Activated CD8-positive, alpha-beta T cell treated with anti-CD3 and anti-CD28 coated beads, Interleukin-2, amount 10 ng/mL, durations not matched to agents 7 days and 5 days (primary cell): ENCODE measurements at places on chromosomes 2 and 18. TPM values are rescaled to one million over a fixed set of nuclear protein-coding genes. Genes with fewer than 3 reads are reported as not detected.

CHRND gene
- total RNA-seq: not detected

DNA sequence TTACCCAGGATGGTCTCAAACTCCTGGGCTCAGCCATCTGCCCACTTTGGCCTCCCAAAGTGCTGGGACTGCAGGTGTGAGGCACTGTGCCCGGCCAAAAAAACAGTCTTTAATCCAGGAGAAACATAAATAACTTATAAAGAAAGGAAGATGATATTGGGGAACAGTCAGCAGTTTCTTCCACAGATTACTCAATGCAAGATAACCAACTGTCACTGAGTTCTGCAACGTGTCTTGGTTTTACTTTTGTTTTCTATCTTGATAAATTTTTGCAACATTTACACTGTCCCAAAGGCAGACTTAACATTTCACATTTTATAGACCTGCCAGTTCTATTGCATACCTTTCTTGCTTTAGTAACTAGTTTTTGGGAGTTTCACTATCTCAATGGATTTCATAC lies 71.1 kb downstream of the ANKRD44 start:
- no peak for DNase-seq

DNA sequence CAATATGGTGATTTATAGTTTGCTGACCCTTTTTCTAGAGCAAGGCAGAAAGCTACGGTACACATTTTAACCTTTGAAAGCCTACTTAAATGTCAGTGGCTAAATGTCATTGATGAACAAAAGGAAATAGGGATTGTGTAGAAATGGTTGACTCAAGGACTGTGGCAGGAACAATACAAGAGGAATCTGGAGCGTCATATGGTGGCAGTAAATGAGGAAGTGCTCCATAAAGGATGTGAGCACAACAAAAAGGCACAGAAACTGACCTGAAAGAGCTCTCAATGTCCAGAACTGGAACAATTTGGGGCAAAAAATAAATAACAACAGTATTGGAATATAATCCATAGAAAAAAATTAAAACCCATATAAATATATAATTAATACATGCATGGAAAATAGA lies 443.9 kb upstream of the VRK2 start:
- no peak for DNase-seq

DNA sequence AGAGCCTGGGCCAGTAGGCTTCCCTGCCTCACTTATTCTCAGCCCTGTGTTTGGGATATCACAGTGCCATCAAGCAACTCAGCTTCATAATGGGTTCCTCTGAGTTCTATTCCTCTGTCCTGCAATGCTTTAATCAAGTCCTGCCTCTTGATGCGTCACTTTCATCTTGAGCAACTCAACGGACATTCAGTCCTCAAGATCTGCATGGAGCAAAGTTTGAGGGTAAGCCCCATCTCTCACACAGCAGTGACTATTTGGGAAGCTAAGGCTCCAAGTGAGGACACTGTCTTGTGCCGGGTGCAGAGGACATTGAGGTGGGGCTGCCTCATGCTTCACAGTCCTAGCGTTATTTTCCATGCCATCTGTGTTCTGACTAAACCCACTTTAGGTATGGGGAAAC lies 50.9 kb upstream of the PLB1 start:
- no peak for DNase-seq

DNA sequence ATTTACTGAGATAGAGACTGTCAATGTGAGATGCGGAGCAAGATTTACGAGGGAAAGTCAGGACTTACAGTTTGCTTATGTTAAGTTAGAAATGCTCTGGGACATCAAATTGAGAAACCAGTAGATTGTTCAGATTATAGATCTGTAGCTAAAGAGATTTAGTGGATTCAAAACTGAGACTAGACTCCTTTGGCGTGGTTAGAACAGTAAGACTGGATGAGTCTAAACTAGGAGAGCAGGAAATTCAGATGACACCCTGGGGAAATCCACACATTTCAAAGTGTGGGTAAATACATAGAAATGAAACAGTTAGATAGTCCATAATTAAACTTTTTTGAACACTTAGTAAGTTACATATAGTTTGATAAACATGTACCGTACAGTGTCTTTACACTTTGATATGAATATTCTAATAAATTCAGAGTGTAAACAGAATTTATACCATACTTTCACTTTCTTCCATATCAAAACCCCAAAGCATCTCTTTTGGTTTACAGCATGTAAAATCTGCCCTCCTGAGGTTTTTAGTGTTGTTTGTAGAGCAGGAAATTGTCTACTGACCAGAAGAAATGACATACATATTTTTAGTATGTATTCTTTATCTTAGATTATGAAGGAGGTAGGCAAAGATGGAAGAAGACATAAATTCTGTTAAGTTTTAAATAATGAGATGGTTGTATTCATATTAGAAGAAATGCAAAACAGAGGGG lies 231.5 kb downstream of the NYAP2 start:
- DNase-seq: no peak

DNA sequence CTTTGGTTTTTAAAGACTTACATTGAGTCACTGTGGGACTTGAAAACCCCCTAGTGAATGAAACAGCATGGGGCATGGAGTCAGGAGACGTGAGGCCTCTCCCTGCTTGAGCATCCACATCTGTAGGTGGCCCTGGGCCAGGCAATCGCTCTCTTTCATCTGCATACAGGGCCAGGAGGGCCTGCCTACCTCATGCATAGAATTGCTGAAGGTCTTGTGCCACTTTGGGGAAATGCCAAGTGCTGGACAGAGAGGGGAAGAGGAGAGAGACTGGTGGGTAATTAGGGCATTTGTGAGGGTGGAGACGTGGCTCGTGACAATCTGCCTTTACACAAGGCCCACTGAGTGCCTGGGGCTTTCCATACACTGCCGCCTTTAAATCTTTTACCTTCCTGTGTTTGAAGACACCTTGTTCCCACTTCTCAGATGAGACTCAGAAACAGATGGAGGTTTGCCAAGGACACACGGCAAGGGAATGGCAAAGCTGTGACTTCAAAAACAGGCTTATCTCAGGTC lies 322.2 kb upstream of the HS6ST1 start:
- no peak for DNase-seq

LCT gene
- total RNA-seq: 0.18 TPM

LRATD1 gene
- not detected for total RNA-seq

GNAL gene
- total RNA-seq: not detected

DNA sequence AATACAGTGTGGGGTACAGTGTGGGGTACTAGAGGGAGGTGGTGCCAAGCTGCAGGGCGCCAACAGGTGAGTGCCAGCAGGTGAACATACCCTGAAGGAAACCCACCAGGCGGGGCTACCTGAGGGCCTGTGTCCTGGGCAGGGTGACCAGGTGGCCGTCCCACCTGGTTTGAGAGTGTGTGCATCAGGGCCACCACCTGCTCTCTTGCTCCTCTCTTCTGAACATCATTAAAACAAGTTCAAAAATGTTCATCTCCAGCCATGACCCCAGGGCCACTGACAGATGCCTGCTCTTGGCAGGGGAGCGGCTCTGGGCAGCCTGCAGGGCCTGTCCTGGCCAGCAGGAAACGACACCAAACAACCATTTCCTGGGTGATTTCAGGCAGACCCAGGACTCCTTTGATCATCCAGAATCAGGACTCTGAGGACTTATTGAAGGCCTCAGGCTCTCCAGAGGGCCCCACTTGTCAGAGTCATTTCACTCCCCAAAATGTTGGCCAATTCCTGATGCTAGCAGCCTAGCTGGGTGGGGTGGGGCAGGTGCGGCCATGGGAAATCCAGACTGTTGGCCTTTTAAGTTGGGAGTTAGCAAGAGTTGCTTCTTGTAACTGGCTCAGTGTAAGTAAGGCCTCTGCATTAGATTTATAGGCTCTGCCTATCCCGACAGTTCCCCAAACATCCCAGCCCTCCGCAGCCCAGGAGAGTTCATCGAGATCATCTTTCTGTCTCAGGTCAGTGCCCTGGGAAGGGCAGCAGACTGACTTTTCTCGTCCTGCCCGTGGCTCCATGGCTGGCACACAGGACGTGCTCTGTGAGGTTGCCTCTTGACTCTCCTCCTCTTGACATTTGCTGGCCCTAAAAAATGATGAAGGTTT lies 111.5 kb upstream of the ZNF236 start:
- DNase-seq: no peak

GRCh38 chr18:72160510-72161445 lies 383.4 kb downstream of the CBLN2 start:
- no peak for DNase-seq

DNA sequence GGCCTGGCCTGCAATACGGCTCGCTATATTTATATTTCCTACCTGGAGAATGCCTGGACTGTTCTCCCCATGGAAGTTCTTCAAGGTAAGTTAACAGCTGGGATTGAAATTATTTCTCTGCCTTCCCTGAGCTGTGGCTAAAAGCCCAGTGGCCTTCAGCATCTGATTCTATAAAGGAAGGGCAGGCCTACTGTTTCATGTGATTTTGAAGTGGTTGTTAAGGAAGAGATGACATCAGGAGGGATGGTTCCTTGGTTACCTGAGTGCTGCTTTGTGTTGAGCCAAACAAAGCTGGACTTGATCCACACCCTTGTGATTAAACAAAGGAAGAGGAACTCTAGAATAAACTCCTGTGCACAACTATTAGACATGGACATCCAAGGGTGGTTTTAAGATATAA lies 61.6 kb downstream of the MFSD6 start:
- no peak for DNase-seq

DNA sequence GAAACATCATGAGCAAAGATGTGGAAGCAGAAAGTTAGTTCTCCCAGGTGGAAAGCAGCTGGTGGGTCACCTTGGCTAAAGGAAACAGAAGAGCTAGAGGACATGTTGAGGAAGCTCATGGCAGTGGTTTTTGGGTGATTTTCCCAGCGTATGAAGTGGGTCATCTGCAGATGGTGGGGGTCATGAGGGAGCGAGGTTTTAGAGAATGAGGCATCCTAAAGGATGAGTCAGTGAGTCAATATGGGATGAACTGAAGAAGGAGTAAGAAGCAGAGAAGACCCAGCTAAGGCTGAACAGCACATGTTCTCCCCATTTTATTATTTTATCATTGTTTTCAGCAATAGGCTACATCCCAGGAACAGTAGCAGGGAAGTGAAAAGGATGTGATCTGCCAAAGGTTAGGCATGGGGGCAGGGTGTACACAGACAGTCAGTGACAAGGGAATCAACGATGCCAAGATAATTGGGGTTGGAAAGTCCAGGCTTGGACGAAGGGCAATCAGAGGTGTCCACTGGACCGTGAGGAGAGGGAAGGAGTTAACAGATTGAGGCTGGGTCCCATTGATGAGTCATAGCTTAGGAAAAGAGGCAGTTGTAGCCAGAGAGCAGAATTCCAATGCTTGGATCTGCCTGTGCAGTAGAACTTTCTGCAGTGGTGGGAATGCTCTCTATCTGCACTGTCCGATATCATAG lies 289.3 kb upstream of the RAB12 start:
- DNase-seq: no peak

- DNase-seq: no peak
Observed at GRCh38 chr2:215521031-215521430, 85.2 kb upstream of the FN1 start.

GRCh38 chr2:68776124-68776523 lies 41.5 kb downstream of the ARHGAP25 start:
- no peak for DNase-seq

CDKL4 gene
- total RNA-seq: 1.1 TPM

TUBA4B gene
- total RNA-seq: not detected

DNA sequence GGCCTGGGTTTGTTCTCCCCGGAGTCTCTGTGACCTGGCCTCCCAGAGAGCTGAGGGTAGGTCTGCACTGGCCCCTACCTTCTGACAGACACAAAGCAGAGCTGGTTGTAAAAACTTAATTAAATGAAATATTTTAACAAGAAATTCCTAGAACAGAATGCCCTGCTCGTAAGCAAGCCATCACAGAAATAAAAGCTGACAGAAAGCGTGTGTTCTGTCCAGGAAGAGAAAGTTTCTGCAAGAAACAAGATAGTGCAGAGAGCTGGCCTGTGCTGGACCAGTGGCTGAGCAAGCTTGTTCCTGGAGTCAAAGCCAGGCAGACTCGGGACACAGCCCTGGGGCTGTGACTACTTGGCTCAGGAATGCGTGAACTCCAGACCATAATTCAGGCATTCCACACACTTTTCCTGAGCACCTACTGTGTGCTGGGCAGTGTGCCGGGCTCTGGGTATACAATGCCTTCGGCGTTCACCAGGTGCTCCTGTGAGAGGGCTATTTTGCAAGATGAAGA lies 51.6 kb downstream of the APOB start:
- no peak for DNase-seq

GRCh38 chr2:156132130-156132529 lies 200.4 kb downstream of the NR4A2 start:
- DNase-seq: no peak

TFPI gene
- total RNA-seq: not detected

- DNase-seq: no peak
Observed at GRCh38 chr2:239151201-239152131, 249.4 kb downstream of the HDAC4 start.

DNA sequence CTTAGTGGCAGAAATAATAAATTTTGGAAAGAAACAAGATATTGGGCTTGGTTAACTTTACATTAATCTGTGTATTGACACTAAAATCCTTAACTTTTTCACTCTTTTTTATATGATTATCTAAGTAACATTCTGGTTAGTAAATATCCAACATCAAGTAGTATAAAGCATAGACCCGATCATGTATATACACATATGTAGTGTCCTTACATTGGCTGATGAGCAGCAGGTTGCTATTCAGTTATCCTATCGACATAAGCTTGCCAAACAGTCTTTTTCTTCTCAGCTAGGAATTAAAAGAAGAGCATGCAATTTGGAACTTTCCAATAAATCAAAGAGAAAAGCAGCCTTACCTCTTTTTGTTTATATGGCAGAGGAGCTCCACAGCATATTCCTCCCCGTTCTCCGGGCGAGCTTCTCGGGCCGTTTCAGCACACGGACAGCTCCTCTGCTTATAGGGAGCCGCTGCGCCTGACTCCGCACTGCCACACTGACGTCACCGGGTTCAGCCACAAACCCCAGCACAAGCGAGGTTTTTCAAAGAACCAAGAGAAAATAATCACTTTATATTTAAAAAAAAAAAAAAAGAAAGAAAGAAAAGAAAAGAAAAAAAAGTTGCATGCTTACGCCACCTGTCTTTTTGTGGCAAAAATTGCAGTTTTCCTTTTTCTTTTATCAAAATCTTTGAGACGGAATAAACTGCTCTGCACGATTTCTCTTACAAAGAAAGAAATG lies at the start of gene SCG2:
TSS of gene SCG2 (minus strand) at position 430 of the 735 bp plus-strand sequence. CDS start 3,079 bp downstream, outside the sequence.
- DNase-seq: peak; percentile 76

DNA sequence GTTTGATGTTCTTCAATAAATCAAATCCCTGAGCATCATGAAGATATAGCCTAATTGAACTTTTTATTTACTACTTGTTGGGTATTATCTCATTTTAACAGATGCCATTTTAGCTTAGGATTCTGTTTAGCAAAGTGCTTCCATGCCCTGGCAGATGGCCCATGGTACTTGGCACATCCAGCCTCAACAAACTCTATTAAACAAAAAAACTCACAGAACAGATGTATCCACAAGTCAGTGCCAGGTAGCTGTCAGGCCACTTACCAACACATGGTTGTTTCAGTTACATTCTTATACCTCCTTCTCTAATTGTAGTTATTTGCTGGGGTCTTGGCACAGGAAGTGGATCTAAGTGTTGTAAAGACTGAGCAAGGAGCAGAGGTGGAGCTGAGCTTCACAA lies 29.6 kb downstream of the GAD1 start:
- no peak for DNase-seq

- no peak for DNase-seq
Observed at GRCh38 chr18:76203552-76203951, 291.5 kb downstream of the ZNF516 start.
